ENCODE measurements at places on chromosomes 11 and 22.
A peak's percentile ranks its signal among the peaks of the same experiment; 100 is the strongest.

- no peak for DNase-seq
Observed at GRCh38 chr22:29190051-29190450, 15.6 kb upstream of the EMID1 start.

- no peak for DNase-seq
Observed at GRCh38 chr11:75406338-75406777, 7.0 kb downstream of the RPS3 start.

- no peak for DNase-seq
Observed at GRCh38 chr11:12048936-12049790, 40.7 kb upstream of the DKK3 start.

DNA sequence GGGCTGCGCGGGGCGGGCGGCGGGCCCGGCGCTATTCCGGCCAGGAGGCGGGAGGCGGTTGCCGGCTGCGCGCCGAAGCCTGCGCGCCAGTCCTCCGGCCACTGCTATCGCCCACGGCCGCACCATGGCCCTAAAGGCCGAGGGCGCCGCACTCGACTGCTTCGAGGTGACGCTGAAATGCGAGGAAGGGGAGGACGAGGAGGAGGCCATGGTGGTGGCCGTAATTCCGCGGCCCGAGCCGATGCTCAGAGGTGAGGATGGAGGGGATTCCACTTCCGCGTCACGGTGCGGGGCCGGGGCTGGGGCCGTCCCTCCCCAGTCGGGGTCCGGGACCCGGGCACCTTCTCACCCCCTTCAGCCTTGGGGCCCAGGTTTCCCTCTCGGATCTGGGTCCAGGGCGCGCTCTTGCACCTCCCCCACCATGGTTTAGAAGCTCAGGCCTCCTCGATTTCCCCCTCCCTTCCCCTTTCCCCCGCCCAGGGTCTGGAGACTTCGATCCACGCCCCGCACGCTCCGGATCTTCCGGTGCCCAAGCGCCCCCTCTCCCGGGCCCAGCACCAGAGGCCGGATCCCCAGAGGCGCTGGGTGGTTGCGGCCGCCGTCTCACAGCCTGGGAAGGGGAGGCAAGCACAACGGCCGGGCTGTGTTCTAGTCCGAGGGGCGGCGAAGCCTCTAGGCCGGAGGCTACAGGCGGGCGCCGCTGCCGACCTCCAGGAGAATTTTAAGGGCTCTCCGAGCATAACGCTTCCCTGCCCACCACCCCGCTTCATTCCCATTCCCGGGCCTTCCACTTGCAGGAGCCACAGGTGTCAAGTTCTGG lies 517 bp downstream of the SPINDOC start:
- DNase-seq: peak; percentile 14

- no peak for DNase-seq
Observed at GRCh38 chr11:4087551-4087950, 7.0 kb upstream of the RRM1 start.

DNA sequence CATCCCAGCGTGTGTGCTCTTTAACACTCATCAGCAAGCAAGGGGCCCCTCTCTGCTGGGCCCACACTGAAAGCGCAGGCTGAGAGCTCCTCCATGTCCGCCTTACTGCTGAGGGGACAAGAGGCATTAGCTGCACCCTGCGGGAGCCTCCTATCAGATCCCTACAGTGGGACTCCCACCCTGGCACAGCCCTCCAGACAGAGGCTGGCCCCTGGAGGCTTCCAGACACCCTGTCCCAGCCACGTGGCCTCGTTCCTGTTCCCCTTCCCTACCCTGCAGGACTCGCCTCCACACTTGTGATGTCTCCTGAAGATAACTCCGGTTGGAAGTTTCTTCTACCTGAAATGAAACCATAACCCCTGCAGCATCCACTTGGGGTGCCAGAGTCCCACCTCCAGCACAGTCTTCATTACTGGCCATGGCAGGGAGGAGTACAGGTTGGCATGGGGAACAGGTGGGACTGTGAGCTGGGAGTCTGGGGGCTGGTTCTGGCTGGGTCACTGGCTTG lies 5.0 kb upstream of the SH3BP1 start:
- DNase-seq: no peak

GRCh38 chr11:47495011-47495855 lies 46.3 kb upstream of the RAPSN start:
- no peak for DNase-seq

GRCh38 chr11:75400146-75400865 lies 988 bp downstream of the RPS3 start:
- DNase-seq: no peak

DNA sequence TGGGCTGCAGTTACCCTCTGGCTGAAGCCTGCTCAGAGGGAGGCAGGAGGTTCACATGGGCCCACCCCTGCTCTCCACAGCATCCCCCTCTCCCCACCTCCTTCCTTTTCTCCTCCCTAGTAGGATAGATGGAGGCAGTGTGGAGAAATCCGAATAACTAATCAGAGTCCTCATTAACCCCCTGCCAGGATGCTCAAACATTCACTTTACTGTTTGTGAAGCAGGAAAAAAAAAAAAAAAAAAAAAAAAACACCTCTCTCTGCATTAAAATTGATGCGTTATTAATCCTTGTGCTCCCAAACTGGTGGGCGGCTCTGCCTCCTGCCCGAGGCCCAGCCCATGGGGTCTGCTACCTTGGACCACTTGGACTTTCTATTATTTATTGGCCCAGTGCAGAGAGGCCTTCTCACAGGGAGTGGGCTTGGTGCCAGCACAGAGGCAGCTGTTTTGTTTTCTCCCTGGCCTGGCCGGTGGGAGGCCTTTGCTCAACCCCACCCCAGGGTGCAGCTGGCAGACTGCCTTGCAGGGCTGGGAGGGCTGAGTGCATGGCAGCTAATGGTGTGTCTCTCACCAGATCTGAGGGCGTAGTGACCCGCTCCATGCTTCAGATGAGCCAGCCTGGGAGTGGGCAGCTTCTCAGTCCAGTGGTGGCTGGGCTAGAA lies 150.7 kb downstream of the PKNOX2 start:
- no peak for DNase-seq

DNA sequence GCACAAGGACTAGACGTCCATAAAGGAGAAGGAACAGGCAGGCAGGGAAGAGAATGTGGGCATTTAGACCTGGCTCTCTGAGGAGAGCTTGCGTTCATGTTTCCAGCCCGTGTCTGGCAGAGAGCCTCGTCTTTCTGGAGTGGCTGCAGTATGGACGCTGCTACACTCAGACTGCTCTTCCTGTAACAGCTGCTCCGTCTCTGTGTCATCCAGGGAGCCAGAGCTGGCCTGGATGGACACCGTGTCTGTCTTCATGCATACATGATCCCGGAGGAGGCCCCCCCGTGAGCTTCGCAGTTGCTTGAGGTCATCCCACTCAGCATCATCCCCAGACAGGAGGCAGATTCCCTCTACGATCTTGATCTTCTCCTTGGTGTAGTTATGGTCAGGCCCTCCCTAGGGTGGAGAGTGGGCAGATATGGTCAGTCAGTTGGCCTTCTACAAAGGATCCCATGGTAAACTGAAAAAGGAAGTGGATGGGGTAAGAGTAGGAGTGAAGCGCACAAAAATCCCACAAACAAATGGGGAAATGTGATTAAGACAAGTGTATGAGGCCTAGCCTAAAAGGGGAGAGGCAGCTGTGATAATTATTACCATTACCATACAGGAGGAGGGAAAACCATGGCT lies 13.0 kb upstream of the CKAP5 start:
- DNase-seq: no peak

GRCh38 chr11:121773076-121773475 lies 320.3 kb upstream of the SORL1-AS1 start:
- DNase-seq: no peak

- no peak for DNase-seq
Observed at GRCh38 chr11:45752106-45752505, 52.8 kb upstream of the SLC35C1 start.

DNA sequence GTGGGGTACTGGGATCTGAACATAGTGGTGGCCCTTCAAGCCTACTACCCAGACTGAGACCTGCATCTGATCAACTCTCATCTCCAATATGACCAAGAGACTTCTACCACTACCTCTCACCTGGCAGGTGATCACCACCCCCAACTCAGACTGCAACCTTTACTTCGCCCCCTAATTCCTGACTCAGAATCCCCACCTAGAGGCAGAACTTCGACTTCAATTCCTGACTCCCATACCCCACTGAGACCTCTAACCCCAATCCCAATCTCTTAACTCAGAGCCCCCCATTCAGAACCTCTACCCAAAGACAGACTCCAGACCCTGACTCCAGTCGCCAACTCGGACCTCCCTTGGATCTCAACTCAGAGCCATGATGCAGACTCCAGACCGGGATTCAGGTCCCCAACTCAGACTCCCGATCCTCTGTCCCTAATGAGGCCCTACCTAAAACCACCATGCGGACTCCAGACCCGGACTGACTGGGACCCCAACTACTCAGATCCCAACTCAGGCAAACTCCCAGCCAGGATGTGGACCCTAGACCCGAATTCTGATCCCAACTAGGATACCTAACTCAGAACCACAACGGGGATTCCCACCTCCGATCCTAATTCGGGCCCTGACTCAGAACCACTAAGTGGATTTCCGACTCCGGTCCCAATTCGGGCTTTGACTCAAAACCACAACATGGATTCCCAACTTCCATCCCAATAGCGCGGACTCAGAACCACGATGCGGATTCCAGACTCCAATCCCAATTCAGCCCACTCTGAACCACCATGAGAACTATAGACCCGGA lies 1.2 kb downstream of the KCNQ1OT1 start:
- DNase-seq: no peak

GRCh38 chr11:128042290-128042751 lies 545.0 kb downstream of the ETS1 start:
- no peak for DNase-seq

GRCh38 chr11:71301046-71301857 lies 48.9 kb upstream of the SHANK2 start:
- DNase-seq: no peak

- DNase-seq: no peak
Observed at GRCh38 chr11:78926633-78927338, 352.1 kb upstream of the NARS2 start.

GRCh38 chr22:27278946-27279345 lies 522.6 kb downstream of the MN1 start:
- no peak for DNase-seq

DNA sequence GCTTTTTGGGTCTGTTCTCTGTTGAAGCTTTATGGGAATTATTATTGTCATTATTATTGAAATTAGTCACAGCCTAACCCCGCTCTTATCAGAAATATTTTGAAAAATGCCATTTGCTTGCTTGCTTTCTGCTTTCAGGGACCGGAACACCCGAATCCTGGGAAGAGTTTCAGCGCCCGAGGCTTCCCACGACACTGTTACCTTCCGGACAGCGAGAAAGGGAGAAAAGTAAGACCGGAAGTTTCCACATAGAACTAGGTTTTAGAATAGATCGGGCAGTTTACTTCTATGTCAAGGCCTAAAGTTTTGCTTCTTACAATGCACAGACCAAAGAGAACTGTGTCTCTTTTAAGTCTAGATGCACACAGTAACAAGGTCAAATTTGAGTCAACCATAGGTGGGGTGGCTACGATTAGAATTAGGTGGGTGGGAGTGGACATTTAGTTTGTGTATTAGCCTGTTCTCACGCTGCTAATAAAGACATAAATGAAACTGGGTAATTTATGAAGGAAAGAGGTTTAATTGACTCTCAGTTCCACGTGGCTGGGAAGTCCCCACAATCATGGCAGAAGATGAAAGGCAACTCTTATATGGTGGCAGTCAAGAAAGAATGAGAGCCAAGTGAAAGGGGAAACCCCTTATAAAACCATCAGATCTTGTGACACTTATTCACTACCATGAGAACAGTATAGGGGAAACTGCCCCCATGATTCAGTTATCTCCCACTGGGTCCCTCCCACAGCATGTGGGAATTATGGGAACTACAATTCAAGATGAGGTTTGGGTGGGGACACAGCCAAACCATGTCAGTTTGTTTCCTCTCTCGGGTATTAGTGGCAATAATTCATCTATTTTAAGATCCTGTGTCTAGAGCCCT lies 12.9 kb downstream of the MPEG1 start:
- DNase-seq: no peak

GRCh38 chr22:47333625-47334024 lies 571.2 kb downstream of the TBC1D22A start:
- DNase-seq: no peak

DNA sequence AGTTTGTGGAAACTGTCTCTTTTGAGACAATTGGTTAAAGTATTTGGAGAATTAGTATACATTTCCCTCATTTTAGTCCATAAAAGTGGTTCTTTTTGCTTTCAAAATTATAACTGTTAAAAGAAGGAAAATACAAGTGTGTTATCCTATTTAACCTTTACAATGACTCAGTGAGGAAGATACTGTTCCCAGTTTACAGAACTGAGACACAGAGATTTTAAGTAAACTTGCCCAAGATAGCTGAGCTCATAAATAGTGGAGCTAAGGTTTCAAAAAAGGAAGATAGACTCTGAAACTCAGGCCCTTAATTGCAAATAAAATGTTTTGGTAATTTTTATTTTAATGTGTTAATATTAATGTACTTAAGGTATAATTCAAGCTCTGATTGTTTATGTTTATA lies 58.9 kb downstream of the DKK3 start:
- DNase-seq: no peak

DNA sequence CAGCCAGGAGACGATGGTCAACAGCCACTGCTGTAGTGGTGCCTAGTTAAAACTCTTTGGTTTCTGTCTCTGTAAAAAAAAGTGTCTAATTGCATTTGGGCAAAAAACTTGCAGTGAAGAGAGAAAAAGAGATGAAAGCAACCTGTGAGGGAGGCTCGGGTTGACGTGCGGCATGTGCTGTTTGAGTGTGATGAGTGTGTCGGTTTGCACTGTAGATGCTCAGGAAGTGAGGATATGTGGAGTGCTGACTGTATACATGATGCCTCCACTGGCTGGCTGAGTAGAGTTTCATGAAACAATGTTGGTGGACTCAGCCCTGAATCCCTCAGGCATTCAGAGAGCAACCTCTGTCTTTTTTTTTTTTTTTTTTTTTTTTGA lies 4.3 kb upstream of the DGCR6L start:
- no peak for DNase-seq

GRCh38 chr11:33912405-33913361 lies 20.8 kb upstream of the LMO2 start:
- DNase-seq: peak; percentile 37

GRCh38 chr11:14317659-14318325 lies 41.2 kb downstream of the RRAS2 start:
- no peak for DNase-seq

- DNase-seq: no peak
Observed at GRCh38 chr11:61776561-61777075, 15.8 kb downstream of the TMEM258 start.

GRCh38 chr11:15816260-15816871 lies 540.0 kb downstream of the SOX6 start:
- no peak for DNase-seq

DNA sequence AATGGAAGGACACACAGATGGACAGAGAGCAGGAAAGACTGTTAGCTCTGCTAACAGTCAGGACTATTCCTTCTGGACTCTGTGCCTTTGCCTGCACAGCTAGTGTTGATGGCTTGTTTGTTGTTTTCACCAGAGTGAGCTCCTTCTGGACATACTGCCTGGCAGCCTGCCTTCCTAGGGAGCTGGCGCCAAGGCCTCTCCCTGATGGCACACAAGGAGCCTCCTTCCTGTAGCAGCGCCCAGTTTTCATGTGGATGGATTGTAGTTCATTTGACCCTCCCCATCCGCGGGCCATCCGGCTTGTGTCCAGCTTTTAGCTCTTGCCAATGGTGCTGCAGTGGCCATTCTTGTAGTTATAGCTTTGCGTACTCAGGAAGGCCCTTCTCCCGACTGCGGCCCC lies 16.6 kb upstream of the BCR start:
- DNase-seq: no peak

Measured in NCI-H187 (cell line).